MV-4-11 (cell line): ENCODE measurements at places on chromosomes 16 and 17.

DNA sequence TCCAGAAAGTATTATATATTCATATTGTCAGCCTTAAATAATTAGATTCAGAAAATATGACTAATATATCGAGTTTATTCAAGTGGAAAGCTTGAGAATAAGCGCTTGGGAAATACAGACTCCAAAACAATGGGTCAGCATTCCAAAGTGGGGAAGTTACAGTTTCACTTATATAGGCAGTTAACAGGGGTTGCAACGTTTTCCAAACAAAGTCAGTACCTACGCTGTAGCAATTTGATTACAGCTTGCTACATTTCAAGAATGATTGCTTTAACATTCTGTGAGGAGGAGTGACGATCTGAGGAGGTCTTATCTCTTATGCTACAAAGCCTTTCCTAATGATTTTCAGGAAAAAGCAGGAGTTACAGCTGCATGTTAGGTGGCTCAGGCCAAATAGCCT, 34.2 kb upstream of the HS3ST3A1 start:
- DNase-seq: peak; percentile 69

DNA sequence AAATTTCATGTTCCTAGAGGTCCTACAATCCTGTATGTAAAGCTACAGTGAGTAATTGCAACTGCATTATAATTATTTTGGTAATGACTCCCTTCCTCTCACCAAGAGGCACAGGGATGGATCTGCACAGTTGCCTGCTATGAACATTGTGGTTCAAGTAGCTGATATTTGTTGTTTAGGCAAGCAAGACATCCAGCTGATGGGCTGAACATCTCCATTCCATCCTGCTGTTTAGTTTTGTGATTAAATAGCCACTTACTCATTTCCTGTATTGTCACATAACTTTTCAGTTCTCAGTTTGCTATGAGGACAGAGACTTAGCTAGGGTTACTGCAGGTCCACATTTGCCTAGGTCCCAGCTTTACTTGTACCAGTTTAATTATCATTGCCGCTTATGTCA, 181.2 kb upstream of the TBX2 start:
- peak; percentile 77 for DNase-seq

- DNase-seq: no peak
Observed at GRCh38 chr16:78659668-78660217, 560.3 kb downstream of the WWOX start.

GRCh38 chr17:31289790-31290189, 7.2 kb downstream of the OMG start:
- DNase-seq: no peak

DNA sequence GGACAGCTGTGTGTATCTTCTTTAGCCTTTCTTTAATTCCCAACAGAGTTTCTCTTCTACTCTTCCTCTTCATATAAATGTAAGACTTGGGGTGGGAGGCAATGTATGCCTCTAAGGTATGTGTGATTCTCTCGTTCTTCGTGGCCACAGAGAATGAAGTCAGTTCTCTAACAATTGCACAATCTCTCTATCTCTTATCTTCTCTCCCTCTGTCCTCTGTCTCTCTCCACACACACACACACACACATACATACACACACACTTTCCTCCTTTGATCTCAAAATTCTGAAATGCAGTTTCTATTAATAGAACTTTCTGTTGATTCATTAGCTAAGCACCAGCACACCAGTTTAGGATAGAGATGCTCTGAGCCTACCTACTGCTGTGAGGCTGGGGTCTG, 615.7 kb upstream of the SALL1 start:
- DNase-seq: no peak

- peak; percentile 42 for DNase-seq
Observed at GRCh38 chr17:43782913-43783680, 2.9 kb downstream of the CFAP97D1 start.

DNA sequence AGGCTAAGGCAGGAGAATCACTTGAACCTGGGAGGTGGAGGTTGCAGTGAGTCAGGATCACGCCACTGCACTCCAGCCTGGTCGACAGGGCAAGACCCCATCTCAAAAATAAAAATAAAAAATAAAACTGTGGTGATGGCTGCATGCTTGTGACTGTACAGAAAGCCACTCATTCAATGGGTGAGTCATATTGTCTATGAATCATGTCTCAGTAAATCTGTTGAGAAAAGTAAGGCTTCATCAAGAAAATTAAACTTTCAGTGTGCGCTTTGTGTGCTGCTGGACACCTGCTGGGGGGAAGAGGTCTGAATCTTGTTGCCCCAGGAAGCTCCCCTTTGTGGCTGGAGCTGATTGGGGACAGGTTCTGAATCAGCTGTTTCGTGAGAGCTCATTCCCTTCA, 11.3 kb downstream of the NUBP1 start:
- peak; percentile 49 for DNase-seq

DNA sequence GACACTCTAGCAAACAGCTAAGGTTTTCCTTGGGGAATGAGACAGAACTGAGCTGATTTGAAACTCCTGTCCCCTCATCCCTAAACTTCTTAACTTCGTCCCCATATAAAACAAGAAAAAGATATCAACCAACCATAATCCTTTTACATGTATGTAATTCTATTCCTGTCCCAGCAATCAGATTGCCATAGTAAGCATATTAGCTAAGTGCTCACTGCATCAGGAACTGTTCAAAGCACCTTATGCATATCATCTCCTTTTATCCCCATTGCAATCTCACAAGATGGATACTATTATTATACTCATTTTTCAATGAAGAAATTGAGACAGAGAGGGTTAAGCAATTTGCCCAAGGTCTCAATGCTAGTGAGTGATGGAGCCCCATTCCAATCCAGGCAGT, 6.8 kb downstream of the KIF18B start:
- no peak for DNase-seq

DNA sequence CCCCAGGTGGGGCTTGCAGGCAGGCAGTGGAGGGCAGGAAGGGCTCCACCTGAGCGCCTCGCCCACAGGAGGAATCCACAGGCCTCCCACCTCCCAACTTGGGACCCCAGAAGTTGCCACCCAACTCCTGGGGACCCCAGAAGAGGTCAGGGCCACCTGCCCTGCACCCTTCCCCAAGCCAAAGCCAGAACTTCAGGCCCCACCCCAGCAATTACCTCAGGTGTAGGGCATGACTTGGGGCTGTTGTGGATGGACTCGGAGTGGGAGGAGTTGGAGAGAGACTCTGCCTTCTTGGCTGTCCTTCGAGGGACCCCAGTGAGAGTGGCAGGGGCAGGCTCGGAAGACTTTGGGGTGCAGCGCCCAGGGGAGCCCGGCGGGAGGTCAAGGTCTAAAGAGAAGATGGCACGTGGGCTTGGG, 10.5 kb downstream of the TSPOAP1 start:
- no peak for DNase-seq

GRCh38 chr17:61686113-61686512, 95.1 kb upstream of the NACA2 start:
- DNase-seq: no peak

DNA sequence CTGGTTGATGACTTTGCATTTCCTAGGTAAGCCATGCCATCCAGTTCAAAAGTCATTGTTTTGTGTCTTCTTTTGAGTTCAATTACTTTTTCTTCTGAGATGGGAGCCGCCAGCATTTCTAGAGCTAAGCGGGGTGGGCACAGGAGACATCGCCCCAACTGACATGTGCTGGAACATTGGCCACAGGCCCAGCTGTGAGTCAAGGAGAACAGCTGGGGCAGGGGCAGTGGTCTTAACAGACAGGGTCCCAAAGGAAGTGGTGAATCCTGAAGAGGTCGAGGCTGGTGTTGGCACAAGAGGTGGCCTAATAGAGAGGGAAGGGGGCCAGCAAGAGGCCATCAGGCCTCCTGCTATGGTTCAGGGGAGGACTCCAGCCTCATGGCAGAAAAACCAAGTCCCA, 17.1 kb downstream of the RAB11FIP4 start:
- DNase-seq: no peak
